ENCODE measurements at places on chromosomes 5 and 9.

- DNase-seq: no peak
Observed at GRCh38 chr9:132631685-132632084, 38.1 kb downstream of the DDX31 start.

DNA sequence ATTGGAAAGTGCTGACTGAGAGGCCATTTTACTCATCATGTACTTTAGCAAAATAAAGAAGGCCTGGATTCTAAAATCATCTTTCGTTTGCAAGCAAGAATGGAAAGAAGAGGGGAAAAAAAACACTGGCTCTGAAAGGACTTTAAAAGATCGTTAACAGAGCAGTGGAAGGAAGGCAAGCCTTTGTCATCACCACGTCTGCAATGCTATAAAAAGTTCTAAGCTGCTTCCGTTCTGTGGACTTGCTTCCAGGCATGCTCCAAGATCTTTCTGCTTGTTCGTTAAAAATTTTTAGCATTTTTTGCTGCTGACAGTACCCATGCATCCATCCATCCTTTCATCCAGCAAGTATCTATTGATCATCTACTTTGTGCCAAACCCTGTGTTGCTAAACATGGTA lies 226.5 kb downstream of the GABBR2 start:
- DNase-seq: no peak

- no peak for DNase-seq
Observed at GRCh38 chr9:106468431-106468830, 394.5 kb upstream of the ZNF462 start.

GRCh38 chr5:56069652-56070226 lies 75.0 kb upstream of the IL6ST start:
- DNase-seq: no peak

DNA sequence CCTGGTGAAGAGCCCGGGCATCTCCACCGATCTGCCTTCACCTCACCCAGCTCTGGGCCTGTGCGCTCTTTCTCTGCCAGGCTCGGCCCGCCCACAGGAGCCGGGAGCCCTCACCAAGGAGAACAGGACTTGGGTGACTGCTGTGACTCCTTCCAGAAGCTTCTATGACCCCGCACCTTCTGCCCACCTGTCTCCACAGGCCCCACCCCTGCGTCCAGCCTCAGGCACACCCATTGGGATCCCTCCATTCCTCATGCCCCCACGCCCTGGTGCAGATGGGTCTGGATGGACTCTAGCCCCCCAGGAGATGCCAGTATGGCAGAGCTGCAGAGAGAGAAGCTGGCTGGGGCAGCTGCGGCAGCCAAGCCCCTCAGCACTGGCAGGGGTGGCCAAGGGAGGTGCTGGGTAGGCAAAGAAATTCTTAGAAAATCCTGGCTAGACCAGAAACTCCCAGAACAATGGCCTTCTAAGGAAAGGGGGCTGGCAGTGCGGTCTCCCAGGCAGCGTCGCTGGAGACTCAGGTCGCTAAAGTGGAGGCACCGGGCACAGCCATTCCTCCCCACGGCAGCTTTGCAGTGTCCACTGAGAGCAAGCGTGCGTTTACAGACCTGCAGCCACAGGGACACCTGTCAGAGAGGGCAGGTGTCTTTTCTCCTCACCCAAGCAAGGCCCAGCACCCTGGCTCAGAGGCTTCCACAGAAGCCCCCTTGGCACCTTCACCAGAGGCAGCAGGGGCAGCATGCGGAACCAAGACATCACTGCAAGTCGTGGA lies 17.3 kb downstream of the LPCAT1 start:
- no peak for DNase-seq

GRCh38 chr5:32880796-32881195 lies 169.7 kb downstream of the NPR3 start:
- no peak for DNase-seq

DNA sequence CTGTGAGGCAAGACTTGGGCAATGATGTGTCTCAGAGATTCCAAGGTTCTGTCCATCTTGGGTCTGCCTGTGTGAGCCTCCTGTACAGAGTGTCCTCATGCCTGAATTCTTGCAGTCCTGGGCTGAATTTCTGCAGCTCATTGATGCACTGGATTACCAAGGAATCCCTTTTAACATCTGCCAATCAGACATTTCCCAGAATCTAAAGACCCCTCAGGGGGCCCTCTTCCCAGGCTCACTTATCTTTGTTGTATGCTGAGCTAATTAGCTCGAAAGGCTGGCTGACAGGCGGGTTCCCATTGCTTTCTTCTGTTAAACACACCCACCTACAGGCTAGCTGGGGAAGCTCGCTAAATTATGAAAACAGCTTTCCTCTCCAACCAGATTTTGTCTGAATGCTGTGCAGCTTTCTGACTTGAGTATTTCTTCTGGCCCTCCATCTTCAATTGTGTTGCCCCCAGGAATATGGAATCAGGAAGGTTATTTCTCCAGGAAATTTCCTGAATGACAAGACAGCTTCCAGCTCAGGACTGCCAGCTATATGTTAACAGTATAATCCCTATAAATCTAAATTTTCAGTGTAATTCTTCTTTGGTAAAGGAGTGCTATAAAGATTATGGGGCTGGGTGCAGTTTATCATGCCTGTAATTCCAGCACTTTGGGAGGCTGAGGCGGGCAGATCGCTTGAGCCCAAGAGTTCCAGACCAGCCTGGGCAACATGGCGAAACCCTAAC lies at the start of gene LIX1:
Gene LIX1, minus strand, starts transcription at position 91 of the 734 bp plus-strand sequence. Its CDS starts 35 bp downstream, at position 56.
- DNase-seq: no peak

DNA sequence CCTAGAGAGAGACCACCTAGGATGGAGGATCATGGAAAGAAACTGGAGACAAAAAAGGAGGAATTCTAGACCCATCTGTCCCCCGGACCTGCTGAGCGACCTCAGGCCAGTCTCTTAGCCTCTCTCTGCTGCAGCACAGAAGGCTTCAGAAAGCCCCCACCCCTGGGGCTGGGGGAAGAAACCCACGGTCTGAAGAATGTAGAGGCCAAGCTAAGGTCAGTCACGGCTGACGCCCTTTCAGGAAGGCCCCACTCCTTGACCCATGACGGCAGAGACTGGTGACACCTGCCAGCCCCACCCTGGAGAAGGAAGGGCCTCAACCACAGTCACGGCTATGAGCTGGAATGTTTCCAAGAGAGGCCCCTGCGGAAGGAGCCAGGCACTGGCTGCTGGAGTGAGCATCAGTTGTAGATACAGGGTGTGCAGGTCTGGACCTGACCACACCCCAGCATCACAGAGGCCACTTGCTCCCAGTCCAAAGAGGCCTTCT lies 120.5 kb upstream of the BOD1 start:
- no peak for DNase-seq

DNA sequence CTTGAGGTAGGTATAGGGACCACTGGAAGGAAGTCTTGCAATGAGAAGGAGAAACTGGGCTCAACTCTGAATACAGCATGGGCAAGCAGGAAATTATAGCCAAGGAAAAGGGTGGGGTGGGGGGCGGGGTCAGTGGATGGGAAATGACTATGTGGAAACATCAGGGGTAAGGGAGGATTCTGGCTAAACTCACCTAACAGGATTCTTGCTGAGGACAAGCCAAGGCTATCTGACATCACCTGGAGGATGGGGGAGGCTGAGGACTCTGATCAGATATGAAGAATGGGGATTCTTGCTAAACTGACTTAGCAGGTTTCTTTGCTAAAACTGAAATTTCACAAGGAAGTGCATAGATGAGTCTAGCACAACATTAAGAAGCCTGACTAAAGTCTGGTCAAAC lies 40.8 kb downstream of the CTSL start:
- no peak for DNase-seq

- no peak for DNase-seq
Observed at GRCh38 chr5:73039082-73039481, 81.3 kb upstream of the TMEM171 start.

- no peak for DNase-seq
Observed at GRCh38 chr9:99962680-99963261, 56.3 kb downstream of the STX17 start.

DNA sequence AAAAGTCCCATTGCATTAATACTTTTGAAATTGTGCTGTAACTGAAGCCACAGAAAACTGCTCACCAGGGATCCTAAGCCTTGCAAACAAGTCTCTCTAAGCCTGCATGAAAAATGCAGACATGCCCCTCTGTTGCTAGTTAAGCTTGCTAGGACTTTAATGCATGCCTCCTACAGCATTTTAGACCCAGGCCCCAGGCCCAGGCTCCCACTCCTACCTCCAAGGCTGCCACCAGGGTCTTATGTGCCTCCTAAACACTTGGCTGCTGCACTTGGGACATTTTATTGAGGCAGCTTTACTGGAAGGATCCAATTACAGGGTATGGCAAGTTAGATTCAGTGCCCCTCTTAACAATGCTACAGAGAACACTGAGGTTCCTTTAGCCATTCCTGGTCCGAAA lies 467.3 kb upstream of the CLINT1 start:
- no peak for DNase-seq

DNA sequence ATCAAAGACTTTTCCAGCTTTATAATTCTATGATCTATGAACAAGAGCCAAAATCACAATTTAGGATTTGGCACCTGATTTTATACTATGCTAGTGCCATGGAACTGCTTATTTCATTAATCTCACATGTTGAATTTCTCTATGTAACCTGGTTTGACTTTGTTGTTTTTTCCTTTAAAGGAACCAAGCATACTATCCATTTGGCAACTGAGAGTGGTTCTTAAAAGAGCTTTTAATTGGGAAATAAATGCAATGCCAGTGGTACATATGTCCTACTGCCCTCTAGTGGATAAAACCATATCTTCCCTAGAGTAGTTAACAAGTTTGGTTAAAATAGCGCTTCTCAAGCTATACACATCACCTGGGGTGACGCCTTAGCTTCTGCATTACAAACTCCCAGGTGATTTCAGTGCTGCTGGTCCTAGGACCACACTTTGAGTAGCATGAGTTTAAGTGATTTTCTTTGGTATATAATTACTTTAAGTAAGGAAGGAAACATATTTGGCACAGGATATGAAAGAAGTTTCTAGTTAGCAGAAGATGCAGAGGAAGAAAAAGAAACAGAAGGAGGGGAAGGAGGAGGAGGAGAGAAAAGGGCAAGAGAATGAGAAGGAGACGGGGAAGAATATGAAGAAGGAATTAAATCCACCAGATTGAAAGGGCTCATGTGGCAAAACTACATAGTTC lies 56.8 kb downstream of the FGF10 start:
- no peak for DNase-seq

DNA sequence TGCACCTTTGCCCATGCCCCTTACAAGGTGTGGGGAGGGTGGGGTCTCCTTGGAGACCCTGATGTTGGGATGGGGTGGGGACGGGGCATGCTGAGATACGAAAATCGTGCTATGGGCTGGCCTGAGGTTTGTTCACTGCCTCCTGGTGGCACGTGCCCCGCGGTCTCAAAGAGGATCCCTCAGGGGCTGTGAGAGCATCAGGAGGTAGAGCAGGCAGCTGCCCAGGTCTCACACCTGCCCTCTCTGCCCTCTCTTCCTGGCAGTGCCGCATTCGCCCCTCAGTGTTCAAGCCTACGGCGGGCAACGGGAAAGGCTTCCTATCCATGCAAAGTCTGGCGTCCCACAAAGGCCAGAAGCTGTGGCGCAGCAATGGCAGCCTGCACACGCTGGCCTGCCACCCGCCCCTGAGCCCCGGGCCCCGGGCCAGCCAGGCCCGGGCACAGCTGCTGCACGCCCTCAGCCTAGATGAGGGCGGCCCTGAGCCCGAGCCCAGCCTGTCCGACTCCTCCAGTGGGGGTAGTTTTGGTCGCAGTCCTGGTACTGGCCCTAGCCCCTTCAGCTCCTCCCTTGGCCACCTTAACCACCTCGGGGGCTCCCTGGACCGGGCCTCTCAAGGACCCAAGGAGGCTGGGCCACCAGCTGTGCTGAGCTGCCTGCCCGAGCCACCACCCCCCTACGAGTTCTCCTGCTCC lies 6.7 kb downstream of the N4BP3 start:
- DNase-seq: no peak

- no peak for DNase-seq
Observed at GRCh38 chr5:151222790-151223446, 974 bp downstream of the CCDC69 start.

GRCh38 chr9:112605518-112605917 lies 112.4 kb downstream of the INIP start:
- no peak for DNase-seq

DNA sequence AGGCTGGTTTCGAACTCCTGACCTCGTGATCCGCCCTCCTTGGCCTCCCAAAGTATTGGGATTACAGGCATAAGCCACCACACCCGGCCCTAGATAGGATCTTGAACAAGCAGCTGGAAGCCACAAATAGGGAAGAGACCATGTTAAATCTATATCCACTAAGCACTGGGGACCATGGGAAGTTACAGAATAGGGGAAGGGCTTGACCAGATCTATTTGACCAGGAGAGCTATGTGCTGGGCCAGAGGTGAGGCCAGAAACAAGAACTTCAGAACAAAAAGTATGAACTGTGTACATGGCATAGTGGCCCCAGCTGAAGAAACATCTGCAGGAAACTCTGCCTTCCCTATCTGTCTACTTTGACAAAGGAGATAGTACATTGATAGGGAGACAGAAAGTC lies 10.8 kb downstream of the KLF4 start:
- no peak for DNase-seq

DNA sequence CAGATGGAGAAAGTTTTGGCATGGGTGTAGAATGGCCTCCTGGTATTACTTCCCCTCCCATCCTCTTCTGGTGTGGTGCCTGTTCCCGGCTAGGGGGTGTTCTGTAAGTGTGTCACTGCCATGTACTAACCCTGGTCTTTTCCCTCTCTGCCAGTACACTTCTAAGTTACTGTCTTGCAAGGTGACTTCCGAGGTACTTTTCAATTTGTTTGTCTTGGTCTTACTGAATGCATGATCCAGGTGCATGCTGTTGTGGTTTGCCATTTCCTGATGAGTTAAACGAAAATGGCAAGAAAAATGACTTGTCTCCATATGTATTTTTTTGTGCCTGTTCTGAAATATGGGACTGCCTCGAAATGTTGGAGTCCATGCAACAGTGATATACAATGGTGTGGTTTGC lies 46.0 kb downstream of the C9orf152 start:
- no peak for DNase-seq

- DNase-seq: no peak
Observed at GRCh38 chr5:61813361-61813760, 481.3 kb downstream of the ZSWIM6 start.

GRCh38 chr5:114369680-114370417 lies 8.0 kb downstream of the KCNN2 start:
- DNase-seq: no peak

DNA sequence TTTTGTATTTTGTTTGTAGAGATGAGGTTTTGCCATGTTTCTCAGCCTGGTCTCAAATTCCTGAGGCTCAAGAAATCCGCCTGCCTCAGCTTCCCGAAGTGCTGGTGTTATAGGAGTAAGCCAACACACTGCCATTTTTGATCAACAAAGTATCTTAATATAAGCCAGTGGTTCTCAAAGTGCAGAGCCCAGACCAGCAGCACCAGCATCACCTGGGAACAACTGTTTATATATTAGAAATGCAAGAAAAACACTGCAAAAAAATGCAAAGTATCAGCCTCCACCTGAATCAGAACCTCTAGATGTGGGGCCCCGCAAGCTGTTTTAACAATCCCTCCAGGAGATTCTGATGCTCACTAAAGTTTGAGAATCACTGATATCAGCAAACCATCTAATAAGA lies 6.2 kb downstream of the IL17B start:
- no peak for DNase-seq

DNA sequence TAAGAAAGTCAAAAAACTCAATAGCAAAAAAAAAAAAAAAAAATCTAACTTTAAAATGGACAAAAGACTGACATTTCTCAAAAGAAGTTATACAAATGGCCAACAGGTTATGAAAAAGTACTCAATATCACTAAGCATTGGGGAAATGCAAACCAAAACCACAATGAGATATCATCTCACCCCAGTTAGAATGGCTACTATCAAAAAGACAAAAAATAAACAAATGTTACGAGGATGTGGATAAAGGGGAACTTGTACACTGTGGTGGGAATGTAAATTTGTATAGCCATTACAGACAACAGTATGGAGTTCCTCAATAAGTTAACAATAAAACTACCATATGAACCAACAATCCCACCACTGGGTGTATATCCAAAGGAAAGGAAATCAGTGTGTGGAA lies 37.2 kb downstream of the ENC1 start:
- no peak for DNase-seq

Data from vagina (tissue), 2 donors.